ENCODE measurements at places on chromosomes 5 and 9.

GRCh38 chr5:69048230-69048629 lies 45.6 kb upstream of the SLC30A5 start:
- no peak for DNase-seq

- DNase-seq: no peak
Observed at GRCh38 chr9:78115073-78115472, 83.5 kb upstream of the GNAQ start.

DNA sequence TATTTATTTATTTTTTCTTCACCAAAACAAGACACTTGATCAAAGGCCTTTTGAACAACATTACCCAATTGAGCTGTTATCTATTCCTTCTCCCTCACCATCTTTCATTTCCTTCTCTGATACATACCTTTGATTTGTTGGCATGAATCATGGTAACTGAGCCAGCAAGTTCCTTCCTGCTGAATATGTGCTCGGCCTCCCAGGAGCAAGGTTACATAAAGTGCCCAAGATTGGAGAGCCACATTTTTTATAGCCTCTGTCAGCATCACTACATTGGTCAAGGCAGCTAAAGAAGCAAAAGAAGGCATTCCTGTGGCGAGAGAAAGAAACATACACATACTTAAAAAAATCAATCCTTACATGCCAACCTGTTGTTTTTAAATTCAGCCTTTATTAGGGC lies 369.6 kb downstream of the CYLC2 start:
- DNase-seq: no peak

- DNase-seq: no peak
Observed at GRCh38 chr5:82499725-82500244, 221.6 kb upstream of the RPS23 start.

DNA sequence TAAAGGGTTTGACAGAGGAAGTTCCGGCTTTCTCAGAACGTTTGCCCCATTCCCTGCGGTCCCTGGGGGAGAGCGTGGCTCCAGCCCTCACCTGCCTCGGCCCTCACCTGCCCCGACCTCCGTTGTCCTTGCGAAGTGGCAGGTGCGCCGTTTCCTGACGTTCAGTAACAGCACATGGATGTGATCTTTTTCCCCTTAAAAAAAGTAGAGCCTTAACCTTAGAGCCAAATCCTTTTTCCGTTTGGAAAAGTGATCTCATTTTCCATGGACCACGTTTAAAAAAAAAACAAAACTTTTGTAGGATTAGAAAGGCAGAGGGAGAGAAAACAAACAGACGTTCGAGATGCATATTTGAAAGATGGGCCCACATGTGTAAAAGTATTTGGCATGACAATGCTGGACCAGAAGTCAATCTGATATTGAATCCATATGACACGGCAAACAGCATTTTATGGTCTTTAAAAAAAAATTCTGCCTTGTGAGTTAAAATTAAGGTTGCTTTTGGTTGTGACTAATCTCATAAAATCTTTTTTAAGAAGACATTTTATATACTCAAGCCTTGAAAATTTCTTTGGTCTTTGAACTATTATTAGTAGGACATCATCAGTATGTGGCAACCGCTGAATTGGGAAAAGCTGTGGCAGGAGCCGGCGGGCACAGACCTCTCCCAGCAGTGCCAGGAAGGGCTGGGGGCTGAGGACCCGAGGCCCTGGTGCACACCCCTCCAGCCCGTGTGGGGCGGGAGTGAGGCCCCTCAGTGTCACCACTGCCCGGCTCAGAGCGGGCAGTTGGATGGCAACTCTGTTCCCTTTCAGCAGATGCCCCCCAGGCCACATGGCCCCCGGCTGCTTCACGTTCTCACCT lies 42.5 kb upstream of the EXOC3 start:
- no peak for DNase-seq
